ENCODE measurements at places on chromosomes 16 and 17.
A peak's percentile ranks its signal among the peaks of the same experiment; 100 is the strongest.

- no peak for DNase-seq
Observed at GRCh38 chr17:50634224-50634914, at the start of gene ABCC3. Gene ABCC3, plus strand, starts transcription at chr17:50634881. Its CDS starts 56 bp downstream, at chr17:50634937.

- DNase-seq = no peak
Observed at GRCh38 chr16:74438492-74438979, 17.3 kb upstream of the CLEC18B start.

DNA sequence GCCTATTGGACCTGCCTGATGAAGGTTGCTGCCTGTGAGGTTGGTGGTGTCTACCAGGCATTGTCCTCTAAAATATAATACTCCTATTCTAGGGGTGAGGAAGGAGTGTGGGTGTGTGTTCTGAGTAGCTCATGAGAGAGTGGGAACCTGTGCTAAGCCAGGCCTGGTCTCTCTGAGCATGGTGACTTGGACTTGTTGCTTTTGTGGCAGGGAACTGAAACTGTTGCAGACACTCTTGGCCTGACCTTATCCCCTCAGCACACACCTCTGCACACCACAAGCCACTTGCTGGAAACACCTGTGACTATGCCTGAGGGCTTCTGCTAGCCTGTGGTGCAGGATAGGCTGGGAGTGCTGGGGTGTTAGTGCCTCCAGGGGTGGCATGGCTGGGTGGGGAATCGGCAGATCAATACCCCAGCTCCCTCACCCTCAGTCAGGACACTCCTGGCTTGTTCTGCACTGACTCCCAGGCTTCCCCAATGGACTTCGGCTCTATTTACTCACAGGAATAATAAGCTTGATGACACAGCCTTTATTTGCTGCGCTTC lies 29.9 kb downstream of the PLCG2 start:
- DNase-seq = no peak

DNA sequence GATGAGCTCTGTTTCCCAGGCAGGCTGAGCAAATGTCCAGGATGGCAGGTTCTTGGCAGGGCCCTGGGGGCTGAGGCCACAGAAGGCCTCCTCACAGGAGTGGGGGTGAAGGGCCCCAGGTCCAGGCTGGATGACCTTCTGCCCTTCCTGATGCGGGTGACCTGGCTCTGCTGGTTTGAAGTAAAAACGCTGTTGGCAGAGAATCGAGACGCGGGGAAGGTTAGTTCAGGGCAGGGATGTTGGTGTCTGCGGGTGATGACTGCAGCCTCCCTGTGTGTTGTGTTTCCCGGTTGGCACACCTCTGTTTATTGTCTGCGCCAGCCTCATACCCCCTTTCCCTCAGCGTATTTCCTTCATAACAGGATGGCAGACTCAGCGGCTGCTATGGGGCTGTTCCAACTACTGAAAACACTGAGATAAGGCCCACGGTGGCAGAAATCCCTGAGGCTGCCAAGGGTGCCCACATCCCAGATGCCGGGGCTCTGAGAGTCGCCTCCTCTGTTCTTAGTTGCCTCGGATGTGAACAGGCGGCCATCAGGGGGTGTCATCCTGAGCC lies 104.6 kb downstream of the METRNL start:
- no peak for DNase-seq

- DNase-seq = no peak
Observed at GRCh38 chr17:81483085-81483861, 29.3 kb downstream of the ACTG1 start.

GRCh38 chr17:42120161-42120769 lies 902 bp downstream of the KAT2A start:
- DNase-seq = no peak

DNA sequence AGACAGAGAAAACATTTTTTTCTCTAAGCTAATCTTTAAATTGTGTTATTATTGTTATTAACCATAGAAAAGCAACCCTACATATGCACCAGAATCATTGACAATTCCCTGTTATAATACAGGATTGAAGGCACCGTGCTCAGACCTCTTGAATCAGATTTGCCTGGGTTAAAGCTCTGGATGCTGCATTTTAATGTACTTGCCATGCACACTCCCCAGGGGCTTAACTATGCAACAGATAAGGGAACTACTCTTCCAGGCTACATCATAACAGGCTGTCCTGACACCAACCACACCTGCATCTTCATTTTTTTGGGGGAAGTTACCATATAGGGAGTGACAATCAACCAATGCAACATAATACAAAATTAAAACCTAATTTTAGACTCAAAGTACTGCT lies 1187.6 kb upstream of the CDH8 start:
- no peak for DNase-seq

DNA sequence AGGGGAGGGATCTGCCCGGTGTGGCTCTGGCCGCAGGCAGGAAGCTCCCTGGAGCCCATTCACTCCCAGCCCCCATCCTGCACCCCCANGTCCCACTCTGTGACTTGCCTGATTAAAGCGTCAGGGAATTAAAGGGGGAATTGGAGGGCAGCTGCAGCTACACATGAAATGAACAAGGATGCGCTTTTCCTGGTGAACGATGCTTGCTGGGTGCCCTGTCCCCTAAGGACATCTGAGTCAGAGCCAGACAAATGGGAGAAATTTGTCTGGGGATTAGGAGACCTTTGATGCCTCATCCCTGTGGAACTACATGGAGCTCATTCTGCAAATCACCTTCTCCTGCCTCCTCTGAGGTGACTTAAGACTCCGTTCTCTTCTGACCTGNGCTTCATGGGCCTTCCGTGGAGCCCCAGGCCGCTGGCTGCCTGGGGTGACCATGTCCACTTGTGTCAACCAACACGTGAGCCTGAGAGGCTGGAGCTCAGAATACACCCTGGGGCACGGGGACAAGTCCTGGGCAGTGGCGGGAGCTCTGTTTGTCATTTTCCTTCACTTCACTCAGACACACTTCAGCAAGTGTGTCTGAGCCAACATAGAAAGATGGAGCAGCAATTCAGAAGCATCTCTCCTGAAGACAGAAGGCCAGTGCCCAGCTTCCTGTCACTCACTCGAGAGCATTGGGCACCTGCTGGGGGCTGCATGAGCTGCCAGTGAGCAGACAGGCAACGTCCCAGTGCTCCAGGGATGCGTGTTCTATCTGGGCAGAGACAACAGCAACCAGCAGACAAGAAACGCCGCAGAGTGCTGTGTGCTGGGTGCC lies 54.1 kb downstream of the METRNL start:
- DNase-seq = no peak

DNA sequence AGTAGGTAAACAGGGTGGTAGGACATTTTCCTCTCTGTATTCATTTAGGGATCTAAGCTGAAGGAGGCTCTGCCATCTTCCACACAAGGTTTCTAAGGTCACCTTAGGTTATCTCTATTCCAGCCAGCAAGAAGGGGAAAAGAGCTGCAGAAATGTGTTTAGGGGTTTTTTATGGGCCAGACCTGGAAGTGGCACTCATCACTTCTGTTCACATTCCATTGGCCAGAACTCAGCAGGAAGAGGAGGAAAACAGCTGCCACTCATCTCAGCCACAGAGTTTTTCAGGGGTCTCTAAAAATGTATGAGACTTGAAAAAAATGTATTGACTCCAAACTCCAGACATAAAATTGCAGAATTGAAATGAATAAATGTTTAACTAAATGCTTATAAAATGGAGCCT lies 65.8 kb downstream of the FTO start:
- no peak for DNase-seq

GRCh38 chr17:4150096-4150495 lies 7.1 kb downstream of the CYB5D2 start:
- no peak for DNase-seq

DNA sequence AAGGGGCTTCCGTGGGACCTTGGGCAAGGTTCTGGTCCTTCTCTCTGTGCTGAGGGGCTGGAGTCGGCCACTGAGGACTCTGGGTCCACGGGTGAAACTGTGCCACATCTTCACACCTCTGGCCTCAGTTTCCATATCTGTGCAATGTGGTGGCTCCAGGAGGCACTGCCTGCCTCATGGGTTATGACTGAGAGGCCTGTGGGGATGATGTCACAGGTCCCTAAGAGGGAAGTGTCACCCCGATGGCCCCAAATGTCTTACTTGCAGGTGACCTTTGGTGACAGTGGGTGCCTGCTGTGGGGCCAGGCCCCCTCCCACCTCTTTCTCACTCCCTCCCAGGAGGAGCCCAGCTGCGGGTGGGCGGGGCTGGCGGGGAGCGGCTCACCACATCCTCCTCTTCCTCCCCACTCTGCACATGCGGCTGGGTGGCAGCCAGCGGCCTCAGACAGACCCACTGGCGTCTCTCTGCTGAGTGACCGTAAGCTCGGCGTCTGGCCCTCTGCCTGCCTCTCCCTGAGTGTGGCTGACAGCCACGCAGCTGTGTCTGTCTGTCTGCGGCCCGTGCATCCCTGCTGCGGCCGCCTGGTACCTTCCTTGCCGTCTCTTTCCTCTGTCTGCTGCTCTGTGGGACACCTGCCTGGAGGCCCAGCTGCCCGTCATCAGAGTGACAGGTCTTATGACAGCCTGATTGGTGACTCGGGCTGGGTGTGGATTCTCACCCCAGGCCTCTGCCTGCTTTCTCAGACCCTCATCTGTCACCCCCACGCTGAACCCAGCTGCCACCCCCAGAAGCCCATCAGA lies at the start of gene IL21R:
Gene IL21R (plus strand): TSS at position 407 of the 801 bp plus-strand sequence. CDS start 27,898 bp downstream, outside the sequence.
- DNase-seq = peak; percentile 2

- peak; percentile 31 for DNase-seq
Observed at GRCh38 chr17:49779739-49780231, 8.7 kb upstream of the KAT7 start.

DNA sequence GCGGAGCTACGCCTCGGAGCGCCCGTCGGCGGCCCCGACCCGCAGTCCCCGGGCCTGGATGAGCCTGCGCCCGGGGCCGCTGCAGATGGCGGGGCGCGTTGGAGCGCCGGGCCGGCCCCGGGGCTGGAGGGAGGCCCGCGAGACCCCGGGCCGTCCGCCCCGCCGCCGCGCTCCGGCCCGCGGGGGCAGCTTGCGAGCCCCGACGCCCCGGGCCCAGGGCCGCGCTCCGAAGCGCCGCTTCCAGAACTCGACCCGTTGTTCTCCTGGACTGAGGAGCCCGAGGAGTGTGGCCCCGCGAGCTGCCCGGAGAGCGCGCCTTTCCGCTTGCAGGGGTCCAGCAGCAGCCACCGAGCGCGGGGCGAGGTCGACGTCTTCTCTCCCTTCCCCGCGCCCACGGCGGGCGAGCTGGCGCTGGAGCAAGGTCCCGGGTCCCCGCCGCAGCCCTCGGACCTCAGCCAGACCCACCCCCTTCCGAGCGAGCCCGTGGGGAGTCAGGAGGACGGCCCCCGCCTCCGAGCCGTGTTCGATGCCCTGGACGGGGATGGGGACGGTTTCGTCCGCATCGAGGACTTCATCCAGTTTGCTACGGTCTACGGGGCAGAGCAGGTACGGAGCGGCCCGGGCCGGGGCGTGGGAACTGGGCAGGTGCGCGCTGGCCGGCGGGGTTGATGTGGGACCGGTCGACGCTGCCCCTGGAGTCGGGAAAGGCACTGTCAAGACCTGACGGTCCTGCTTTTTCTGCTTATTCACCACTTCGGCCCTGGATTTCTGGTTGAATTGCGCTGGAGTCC lies 861 bp downstream of the RAB11FIP3 start:
- DNase-seq = no peak

DNA sequence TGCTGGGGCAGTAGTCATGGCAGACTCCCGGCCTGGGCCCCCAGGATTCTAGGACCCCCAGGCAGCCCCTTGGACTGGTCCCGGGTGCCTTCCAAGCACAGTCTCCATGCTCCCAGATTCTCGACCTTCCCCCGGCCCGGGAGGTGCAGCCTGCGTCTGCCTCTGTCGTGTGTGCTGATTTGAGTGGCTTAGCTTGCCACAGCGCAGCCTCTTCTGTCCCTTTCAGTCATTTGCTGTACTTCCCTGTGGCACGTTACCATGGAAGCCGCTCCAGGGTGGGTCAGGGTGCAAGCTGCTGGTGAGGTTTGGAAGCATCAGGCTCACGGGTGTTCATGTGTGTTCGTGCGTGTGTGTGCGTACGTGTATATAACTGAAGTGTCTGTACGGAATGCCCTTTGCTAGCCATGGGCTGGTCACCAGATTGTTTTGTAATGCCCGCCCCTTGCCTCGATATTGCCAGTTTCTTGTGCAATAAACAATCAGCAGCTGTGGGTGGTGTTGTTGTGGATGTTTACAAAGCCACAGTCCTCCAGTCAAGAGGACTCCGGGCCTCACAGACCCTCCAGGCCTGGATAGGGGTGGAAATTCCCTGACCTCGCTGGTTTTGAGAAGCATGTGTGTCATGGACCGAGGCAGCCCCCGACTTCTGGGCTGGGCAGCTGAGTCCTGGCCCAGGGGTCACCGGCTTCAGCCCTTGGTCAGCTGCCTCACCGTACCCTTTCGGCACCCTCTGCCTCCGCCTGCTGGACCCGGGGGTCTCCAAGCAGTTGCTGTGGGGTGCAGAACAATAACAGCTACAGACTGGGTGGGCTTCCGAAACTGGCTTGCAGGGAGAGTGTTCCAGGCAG lies 9.7 kb upstream of the CLEC18A start:
- DNase-seq = no peak

DNA sequence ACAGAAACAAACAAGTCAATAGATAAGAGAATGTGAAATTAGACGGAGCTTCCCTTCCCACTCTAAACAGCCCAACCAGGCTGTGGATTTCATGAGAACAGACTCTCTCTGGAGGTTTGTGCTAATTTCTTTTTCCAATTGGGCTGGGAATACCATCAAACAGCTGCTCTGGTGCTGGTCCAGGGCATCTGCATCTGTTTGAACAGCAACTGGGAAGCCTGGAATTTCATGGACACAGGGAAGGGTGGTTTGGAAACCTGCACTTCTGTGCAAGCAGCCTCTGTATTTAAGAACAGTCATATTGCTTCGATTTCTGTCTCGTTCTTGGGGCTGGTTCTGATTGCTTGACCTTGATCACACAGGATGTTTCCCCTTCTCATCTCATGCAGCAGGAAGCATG lies 88.7 kb downstream of the FOXL1 start:
- DNase-seq = no peak

- DNase-seq = no peak
Observed at GRCh38 chr17:43745541-43745940, 13.1 kb downstream of the SOST start.

GRCh38 chr16:2473446-2473926 lies 1.4 kb upstream of the TBC1D24 start:
- DNase-seq = peak; percentile 59

DNA sequence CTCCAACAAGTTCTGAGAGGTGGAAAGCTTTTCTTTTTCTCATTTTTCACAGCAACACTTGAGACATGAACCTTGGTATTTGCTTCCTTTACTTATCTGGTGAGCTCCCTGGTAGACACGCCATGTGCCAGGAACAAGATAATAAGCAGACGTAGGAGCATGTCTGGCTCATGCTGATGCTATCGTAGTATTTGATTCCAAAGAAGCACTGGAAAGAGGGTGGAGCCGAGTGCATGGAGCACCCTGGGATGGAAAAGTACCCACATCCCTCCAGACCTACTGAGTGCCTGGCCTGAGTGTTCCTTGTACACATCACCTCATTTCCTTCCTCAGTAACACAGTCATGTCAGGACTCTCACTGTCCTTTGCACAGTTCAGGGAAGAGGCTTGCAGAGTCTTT lies 231.0 kb downstream of the CBLN1 start:
- no peak for DNase-seq

Data from NCI-H345 (cell line).